ENCODE measurements at places on chromosomes 4 and X.

GRCh38 chr4:107449611-107450369, 270.2 kb downstream of the PAPSS1 start:
- DNase-seq = no peak

GRCh38 chr4:88630756-88631155, 38.5 kb downstream of the HERC3 start:
- DNase-seq = no peak

- no peak for DNase-seq
Observed at GRCh38 chr4:139986106-139986505, 167.9 kb downstream of the MAML3 start.

- no peak for DNase-seq
Observed at GRCh38 chrX:41457613-41458192, 10.6 kb downstream of the NYX start.

GRCh38 chr4:114364857-114365256, 233.8 kb upstream of the UGT8 start:
- DNase-seq = no peak

GRCh38 chr4:178784491-178784890, 1342.3 kb upstream of the AGA start:
- DNase-seq = no peak

GRCh38 chr4:65467068-65467680, 203.1 kb downstream of the EPHA5 start:
- DNase-seq = no peak

GRCh38 chr4:52019936-52020657, at the start of gene LRRC66:
Gene LRRC66 (minus strand): TSS chr4:52020363. CDS start chr4:52017613, 2,750 bp downstream.
- no peak for DNase-seq

DNA sequence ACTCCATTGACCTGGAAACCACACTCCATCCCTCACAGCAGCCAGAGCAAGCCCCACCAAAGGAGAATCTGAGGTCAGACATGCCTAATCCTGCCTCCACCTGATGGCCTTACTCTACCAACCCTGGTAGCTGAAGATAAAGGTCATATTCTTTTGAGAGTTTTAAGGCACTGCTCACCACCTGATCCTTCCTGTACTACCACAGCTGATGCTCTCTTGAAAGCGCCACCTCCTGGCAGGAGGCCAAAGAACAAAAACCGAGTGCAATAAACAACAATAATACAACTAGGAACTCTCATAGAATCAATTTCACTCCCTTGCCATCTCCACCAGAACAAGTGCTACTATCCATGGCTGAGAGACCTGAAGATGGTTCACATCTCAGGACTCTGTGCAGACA, 301.6 kb downstream of the NAF1 start:
- no peak for DNase-seq

DNA sequence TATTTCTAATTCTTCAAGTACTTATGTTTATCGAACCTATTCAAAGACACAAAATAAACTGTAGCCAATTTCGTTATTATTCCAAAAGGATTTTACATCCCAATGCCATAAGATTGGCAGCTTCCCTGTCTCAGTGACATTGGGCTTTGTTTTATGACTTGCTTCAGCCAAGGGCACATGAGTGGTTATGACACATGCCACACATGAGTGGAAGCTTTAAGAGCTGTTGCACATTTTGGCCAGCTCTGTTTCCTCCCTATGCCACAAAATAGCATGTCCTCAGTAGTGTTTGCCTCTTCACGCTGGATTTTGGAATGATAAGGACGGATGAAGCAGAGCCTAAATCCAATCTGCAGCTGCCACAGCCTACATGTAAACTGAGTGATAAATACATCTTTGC, 21.9 kb downstream of the SEC24D start:
- DNase-seq = no peak

- DNase-seq = no peak
Observed at GRCh38 chr4:8131210-8131609, 27.4 kb downstream of the ABLIM2 start.

DNA sequence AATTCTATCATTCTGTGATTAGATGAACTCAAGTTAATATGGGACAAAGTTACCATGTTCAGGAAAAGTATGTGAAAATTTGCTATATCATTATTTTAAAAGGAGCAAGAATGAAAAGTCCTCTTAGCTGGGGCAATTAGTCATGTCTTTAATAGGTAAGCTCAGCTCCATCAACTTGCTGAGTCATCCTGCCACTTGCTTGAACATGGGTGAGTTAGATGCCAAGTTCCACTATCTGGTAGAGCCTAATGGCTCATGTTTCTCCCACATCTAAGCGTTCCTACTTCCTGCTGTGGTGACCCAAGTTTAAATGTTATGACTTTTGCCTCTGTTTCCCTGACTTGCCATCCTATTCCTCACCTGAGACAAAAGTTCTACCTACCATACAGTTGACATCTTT, 276.8 kb downstream of the ZNF674 start:
- DNase-seq = no peak

DNA sequence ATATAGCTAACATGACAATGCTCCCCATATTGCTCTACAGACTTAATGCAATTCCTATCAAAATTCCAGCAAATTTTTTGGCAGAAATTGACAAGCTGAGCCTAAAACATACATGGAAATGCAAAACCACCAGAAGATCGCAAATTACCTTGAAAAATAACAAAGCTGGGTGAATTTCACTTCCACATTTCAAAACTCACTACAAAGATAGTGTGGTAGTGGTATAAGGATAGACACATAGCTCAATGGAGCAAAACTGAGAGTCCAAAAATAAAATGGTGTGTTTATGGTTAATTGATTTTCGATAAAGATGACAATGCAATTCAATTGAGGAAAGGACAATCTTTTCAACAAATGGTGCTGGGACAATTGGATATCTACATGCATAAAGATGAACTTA, 65.8 kb downstream of the SLC9A7 start:
- DNase-seq = no peak

GRCh38 chr4:108172753-108173598, 4.2 kb upstream of the LEF1 start:
- DNase-seq = no peak

DNA sequence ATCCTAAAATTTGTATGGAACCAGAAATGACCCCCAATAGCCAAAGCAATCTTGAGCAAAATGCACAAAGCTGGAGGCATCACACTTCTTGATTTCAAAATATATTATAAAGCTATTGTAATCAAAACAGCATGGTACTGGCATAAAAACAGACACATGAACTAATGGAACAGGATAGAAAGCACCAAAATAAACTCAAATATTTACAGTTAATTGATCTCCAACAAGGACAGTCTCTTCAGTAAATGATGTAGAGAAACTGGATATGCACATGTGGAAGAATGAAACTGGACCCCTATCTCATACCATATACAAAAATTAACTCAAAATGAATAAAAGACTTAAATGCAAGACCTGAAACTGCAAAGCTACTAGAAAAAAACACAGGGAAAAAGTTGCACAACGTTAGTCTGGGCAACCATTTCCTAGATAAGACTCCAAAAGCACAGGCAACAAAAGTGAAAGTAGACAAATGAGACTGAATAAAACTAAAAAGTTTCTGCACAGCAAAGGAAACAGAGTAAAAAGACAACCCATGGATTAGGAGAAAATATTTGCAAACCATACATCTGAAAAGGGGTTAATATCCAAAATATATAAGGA, 64.9 kb downstream of the CD99L2 start:
- DNase-seq = no peak

DNA sequence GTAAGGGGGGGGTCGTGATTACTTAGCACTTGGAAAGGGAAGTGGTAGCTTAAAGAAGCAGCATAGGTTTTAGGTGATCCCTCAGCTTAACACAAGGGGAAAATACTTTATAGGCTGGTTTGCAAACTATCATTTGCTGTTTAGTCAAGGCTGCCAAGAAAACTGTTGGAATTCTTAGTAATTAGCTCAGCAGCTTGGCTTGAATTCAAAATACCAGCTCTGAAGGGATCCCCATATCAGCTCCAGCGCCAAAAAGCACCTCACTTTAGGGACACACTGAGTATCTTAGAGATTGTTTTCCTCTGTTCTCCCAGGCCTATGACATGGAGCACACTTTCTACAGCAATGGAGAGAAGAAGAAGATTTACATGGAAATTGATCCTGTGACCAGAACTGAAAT, 8.8 kb downstream of the TNMD start:
- DNase-seq = no peak

DNA sequence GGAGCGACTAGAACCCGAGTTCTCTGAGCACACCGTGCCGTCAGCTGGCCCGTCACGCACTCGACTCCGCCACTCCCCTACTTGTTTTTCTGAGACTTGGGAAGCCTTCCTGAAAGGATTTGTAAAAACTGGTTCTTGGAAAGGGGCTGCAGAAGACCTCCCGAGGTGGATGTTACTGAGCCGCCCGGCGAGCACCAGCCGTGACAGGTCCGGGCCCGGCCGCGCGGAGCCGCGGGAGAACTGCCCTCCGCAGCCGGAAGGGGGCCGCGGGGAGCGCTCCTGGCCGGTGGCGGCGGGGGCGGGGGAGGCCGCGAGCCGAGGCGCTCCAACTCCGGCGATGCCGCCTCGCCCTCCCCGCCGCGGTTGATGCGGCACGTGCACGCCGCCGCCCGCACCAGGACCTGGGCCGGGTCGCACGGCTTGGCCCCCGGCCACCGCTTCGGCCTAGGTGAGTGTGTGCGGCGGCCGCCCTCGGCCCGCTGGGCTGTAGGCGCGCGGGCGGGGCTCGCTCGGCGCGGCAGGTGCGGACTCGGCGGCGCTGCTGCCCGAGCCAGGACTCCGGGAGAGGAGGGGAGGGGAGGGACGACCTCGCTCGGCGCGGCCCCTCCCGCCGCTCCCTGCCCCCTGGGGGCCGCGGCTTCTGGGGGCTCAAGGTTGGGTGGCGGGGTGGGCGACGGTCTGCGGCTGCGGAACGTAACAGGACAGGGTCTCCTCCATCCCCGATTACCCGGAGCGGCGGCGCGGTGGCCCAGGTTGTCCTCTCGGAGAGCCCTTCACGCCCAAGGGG, 1.7 kb downstream of the SPRY1 start:
- DNase-seq = peak; percentile 66

DNA sequence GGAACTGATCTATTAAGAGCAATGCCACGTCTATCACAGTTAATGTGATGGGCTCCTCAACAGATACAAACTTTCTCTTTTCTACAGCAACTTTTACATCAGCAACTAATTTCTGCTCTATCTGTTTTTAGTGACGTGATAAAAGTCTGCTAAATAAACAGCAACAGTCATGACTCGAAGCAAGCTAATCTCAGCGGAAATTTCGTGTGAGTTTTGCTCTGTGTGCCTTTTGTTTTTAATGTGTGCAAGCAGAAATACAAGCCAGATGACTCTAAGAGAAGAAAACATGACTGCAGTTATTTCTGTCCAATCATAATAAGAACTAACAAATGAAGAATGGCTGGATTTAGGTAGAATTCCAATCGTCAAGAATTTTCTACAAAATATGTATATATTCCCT, 214.3 kb downstream of the LDB2 start:
- DNase-seq = no peak

- DNase-seq = no peak
Observed at GRCh38 chrX:83997781-83998180, 136.8 kb downstream of the CYLC1 start.

- DNase-seq = no peak
Observed at GRCh38 chrX:154056770-154057241, 37.1 kb upstream of the IRAK1 start.

DNA sequence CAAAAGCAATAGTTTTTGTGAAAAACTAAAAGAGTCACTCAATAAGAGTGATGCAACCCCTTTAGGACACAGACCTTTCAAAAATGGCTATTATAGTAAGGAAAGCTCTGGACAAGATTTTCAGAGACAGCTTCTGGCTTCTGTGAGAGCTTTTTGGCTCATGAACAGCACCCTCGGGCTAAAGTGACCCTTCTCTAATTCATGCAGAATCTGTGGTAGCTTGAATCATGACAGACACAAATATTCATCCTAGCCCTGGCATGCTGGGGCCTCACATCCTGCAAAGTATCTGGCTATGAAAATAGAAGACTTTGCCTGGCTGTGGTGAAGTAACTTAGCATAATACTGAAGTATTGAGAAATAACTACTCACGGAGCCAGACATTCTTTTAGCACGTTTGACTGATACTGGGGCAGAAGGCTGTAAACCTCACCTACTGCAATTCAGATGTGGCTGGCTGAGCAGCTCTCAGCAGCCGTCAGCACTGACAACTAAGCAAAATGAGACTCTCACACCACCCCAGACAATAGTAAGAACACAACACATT, 327.3 kb downstream of the MAPK10 start:
- DNase-seq = no peak

DNA sequence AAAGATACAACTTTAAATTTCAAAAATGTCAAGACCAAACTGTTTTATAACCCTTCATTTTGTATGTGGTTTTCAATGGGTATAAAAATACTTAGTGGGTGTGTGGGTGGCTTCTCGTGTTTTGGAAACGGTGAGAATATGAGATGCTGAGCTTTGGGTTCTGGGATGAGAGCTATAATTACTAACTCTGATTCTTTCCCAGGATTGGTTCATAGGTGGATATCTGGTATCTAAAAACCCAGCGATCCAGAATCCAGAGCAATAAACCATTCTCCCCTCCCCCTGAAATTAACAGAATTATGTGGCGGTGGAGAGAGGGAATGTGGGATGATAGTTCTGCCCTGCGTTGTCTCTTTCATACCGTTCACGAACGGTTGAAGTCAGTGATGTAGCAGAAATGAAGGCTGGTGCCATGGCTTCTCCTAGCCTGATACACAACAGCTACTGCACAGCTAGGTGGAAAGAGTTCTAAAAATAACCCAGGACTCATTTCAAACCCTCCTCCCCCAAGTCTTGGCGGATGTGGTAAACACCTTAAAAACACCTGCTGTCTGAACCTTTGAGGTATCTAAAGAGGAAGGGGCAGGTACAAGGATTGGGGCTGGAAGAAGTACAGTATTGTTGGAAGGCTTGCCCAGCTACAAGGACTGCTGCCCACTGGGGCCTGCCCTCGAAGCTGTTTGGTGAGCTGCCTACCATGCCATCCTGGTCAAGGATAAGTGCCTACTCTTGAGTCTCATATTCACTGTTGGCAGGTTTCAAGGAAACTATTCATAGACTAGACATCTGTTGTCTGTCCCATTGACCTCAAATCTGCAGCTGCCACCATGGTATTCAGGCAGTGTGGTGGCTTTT, 44.5 kb downstream of the SEPTIN11 start:
- no peak for DNase-seq

GRCh38 chrX:139826065-139827044, 106.5 kb downstream of the ATP11C start:
- no peak for DNase-seq

GRCh38 chrX:129661369-129661768, 6.6 kb upstream of the APLN start:
- DNase-seq = no peak

GRCh38 chrX:34130980-34131744, 952 bp downstream of the FAM47A start:
- DNase-seq = no peak

DNA sequence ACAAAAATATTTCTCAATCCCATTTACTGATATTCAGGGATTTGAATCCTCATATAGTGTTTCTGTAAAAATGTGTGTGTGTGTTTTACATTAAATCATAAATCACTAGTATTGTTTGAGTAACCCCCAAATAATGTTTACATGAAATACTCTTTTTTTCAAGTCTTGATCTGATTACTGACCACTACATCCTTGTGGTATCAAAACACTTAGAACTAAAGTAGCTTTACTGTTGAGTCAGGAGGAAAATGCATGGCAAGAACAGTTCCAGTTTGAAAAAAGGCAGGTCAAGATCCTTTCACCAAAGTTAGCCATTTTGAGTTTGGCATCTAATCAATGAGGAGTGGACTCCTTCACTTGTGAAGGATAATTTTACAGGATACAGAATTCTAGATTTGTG, 3.6 kb upstream of the WDR19 start:
- no peak for DNase-seq
